H54 (cell line): ENCODE measurements at places on chromosomes 1 and 21.

- DNase-seq = no peak
Observed at GRCh38 chr1:203085528-203086406, at the start of gene MYOG. MYOG (minus strand) TSS chr1:203086012; CDS start chr1:203085961, 51 bp downstream.

DNA sequence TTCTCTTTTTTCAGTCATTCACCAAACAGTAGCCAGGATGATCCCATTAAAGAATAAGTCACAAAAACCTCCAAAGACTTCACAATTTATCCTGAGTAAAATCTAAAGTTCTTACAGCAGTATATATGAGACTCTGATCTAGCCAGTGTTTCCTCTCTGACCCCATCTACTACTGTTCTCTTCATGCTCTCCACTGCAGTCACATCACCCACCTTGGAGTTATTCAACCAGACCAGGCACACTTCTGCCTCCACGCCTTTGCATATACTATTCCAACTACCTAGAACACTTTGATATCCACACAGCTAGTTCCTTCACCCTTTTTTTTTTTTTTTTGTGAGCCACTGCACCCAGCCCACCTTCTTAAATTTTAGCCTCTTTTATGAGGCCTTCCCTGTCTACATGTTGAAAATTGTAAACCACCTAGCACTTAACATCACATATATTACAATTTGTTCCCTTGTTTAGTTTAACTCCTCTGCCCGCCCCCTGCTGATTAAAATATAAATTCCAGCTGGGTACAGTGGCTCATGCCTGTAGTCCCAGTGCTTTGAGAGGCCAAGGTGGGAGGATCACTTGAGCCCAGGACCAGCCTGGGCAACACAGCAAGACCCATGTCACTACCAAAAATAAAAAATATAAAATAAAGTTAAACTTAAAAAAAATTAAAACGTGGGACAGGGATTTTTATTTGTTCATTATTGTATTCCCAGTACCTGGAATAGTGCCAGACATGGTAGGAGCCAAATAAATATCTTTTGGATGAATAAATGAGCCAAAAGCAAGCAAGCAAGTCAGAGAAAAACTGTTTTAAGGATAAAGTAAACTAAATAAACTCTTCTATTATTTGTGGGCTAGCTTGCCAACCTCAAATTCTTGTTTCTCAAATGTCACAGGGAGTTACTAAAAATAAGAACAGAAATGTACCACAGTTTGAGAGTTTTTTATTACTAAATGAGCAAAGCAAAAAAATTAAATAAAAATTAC is 35.2 kb upstream of the MUTYH start:
- DNase-seq = no peak

GRCh38 chr1:202199040-202199889 is 5.7 kb downstream of the LGR6 start:
- DNase-seq = no peak

- DNase-seq = no peak
Observed at GRCh38 chr1:158717344-158717743, 3.2 kb downstream of the OR6K3 start.

GRCh38 chr1:172704420-172705210 is 45.7 kb downstream of the FASLG start:
- DNase-seq = no peak

DNA sequence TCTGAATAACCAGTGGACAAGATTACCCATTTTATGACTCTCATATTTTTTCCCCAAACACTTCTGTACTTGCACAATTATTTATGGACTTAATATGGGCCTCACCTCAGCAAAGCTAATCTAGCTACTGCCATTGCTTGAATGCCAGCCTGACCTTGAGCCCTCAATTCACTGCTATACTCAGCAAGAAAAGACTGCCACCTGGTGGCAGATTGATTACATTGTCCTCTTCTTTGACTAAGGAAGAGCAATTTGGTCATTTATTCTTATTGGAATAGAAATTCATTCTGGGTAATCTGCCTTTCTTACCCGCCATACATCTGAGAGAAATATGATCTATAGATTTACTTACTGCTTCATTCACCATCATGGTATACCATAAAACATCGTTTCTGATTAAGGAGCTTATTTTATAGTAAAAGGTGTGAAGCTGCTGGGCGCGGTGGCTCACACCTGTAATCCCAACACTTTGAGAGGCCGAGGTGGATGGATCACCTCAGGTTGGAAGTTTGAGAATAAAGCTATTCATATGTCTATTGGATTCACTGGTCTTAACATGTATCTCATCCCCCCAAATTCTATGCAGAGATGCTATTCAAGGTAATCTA is 32.9 kb upstream of the DIPK1A start:
- DNase-seq = peak; percentile 15

DNA sequence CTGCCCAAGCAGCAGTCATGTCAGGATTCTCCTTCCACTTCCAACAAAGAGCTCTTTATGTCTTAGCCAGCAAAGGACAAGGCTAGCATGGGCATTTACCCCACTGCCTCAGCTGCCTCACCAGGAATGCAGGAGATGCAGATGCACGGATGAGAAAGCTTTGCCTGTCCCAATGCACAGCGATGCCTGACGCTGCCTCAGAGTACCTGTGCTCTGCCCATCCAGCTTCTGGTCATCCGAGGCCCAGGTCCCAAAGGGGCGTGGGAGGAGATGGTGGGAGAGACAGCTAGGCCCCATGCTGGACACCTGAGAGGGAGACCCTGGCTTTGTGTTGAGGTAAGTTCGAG is 59.0 kb downstream of the IRF2BP2 start:
- DNase-seq = no peak
